ENCODE measurements at places on chromosomes 2 and 18. TPM values are rescaled to one million over a fixed set of nuclear protein-coding genes. Genes with fewer than 3 reads are reported as not detected.

DNA sequence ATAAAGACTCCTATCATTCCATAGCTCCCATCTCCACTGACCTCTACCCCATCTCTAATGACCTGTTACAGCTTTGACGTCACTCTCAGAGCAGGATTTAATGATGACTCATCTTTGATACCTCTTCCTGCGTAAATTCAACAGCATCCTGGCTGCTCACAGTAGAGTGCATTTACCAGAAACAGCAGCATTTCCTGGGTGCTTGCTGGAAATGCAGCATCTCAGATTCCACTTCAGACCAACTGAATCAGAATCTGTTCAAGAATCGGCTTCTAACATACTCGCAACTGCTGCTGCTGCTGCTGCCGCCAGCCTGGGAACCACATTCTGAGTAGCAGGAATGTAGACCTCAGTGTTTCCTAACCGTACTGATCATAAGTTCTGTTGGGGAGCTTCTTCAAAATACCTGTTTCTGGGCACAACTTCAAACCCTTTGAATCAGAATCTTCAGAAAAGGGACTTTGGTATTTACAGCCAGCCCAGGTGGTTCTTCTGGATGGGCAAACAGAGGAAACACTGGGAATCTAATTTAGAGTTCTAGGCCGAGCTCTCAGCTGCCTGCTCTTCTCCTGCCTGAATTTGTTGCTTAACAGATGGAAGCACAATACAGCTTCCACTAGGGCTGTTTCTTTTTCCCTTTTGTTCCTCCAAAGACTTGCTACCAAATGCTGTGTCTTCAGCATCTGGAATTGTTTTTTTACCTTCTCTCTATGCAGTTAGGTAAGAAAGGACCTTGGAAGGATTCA lies 241.4 kb downstream of the NCKAP5 start:
- H3K36me3 ChIP-seq = no peaks in the 10 kb centered on the region
- no peak for DNase-seq
- H3K4me1 ChIP-seq = no peaks in the 10 kb centered on the region
- H3K27ac ChIP-seq = no peak overlapping the region

- H3K36me3 ChIP-seq = no peaks in the 10 kb centered on the region
- no peak overlapping the region for H3K27ac ChIP-seq
- no peak overlapping the region for H3K4me3 ChIP-seq
- peaks cover 27% of the 10 kb centered on the region for H3K27me3 ChIP-seq
- no peak for DNase-seq
Measured at GRCh38 chr2:236955521-236956030, 130.1 kb upstream of the COPS8 start.

- H3K4me1 ChIP-seq = no peaks in the 10 kb centered on the region
- H3K4me3 ChIP-seq = no peak overlapping the region
- no peak for DNase-seq
Measured at GRCh38 chr2:221397187-221397586, 174.9 kb downstream of the EPHA4 start.

GRCh38 chr2:64404002-64404731 lies 49.8 kb upstream of the LGALSL start:
- no peaks in the 10 kb centered on the region for H3K27me3 ChIP-seq
- no peak overlapping the region for H3K27ac ChIP-seq
- no peak overlapping the region for H3K4me3 ChIP-seq
- peaks cover 17% of the 10 kb centered on the region for H3K4me1 ChIP-seq
- H3K36me3 ChIP-seq = no peaks in the 10 kb centered on the region
- DNase-seq = no peak

DNA sequence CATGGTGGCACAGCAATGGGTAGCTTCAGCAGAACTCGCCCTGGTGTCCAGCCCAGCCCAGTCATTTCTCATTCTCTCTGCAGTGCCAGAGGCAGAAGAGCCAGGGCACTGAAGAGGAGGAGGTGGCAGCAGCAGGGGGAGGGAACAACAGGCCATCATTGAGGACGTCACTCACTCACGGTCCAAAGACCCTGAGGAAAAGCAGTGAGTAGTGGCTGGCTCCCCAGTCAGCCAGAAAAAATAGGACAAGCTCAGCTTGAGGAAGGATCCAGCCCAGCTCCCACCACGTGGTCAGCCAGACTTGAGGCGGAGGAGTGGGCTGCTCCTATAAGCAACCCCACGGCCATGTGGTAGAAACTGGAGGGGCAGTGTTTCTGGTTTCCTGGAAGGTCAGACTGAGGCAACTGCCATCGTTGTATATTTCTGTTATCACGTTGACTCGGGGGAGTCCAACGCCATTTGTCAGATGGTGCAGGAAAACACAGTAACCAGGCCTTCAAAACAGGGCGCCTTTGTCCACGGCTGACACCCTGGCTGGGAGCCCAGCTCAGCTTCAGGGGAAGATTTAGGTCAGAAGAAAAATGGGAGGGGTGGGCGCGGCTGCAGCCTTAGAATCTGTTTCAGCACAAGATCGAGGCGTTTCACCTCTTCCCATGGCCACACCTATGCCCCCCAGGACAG lies 19.0 kb upstream of the TMEM247 start:
- no peaks in the 10 kb centered on the region for H3K36me3 ChIP-seq
- no peaks in the 10 kb centered on the region for H3K27me3 ChIP-seq
- H3K4me1 ChIP-seq = no peaks in the 10 kb centered on the region

DNA sequence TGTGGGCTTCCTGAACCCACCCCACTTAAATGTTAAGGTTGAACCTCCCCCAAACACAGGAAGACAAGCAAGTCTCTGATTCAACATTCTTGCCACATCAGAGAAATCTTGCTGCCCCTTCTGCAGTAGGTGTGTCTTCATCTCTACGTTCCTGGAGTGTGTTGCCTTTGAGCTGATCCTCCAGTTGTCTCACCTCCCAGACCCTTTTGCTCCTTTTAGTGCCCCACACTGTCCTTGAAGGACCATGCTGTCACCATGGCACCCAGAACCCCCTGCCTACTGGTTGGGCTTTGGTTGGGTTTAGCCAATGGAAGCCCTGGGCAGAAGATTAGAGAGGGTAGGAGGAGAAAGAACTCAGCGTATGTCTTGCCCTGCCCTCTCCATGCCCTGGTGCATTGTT lies 10.7 kb downstream of the CAB39 start:
- no peak overlapping the region for H3K27ac ChIP-seq
- no peak overlapping the region for H3K4me3 ChIP-seq
- DNase-seq = no peak
- H3K36me3 ChIP-seq = no peaks in the 10 kb centered on the region
- H3K27me3 ChIP-seq = no peaks in the 10 kb centered on the region

- H3K4me1 ChIP-seq = no peaks in the 10 kb centered on the region
- no peak overlapping the region for H3K27ac ChIP-seq
- no peak for DNase-seq
- H3K4me3 ChIP-seq = no peak overlapping the region
Measured at GRCh38 chr2:147500229-147500628, 344.6 kb upstream of the ACVR2A start.

- DNase-seq = no peak
- H3K27me3 ChIP-seq = no peaks in the 10 kb centered on the region
- H3K36me3 ChIP-seq = no peaks in the 10 kb centered on the region
- no peaks in the 10 kb centered on the region for H3K4me1 ChIP-seq
- no peak overlapping the region for H3K27ac ChIP-seq
- no peak overlapping the region for H3K4me3 ChIP-seq
Measured at GRCh38 chr2:1101982-1102590, 151.4 kb downstream of the SNTG2 start.

DNA sequence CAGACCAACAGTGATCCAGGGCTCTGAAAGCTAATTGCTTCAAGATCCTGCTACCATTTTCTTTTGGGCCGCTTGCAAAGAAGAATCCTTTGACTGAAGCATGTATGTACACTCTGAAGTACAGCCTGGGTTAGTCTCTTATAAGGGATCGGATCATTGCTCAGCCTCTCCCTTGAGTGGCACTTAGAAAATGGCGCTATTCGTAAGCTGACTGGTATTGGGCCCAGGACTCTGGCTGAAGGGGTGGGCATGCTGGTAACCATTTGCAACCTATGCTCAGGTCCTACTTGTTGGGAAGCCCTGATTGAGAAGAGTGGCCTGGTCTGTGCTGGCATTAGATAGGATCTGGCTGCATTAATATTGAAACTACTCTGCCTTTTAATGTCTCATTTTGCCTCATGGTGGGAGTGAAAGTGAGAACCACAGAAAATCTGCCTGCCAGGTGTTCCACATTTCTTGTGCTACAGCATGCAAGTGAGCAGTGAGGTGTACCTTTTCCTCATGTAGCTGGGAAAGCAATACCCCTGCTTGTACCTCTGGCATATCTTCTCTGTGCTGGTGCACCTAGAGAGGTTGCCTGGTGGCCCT lies 661 bp upstream of the MGAT5 start:
- DNase-seq = no peak
- no peak overlapping the region for H3K27ac ChIP-seq
- H3K4me3 ChIP-seq = no peak overlapping the region
- no peaks in the 10 kb centered on the region for H3K36me3 ChIP-seq
- H3K27me3 ChIP-seq = no peaks in the 10 kb centered on the region

- H3K27ac ChIP-seq = no peak overlapping the region
- H3K27me3 ChIP-seq = no peaks in the 10 kb centered on the region
- H3K4me1 ChIP-seq = no peaks in the 10 kb centered on the region
- no peaks in the 10 kb centered on the region for H3K36me3 ChIP-seq
- H3K4me3 ChIP-seq = no peak overlapping the region
Measured at GRCh38 chr18:68660354-68661183, 54.3 kb downstream of the TMX3 start.

- H3K4me3 ChIP-seq = no peak overlapping the region
- no peak overlapping the region for H3K27ac ChIP-seq
- H3K27me3 ChIP-seq = no peaks in the 10 kb centered on the region
- H3K36me3 ChIP-seq = no peaks in the 10 kb centered on the region
Measured at GRCh38 chr18:424668-425067, 75.8 kb downstream of the COLEC12 start.

- no peak for DNase-seq
- no peaks in the 10 kb centered on the region for H3K27me3 ChIP-seq
- no peak overlapping the region for H3K27ac ChIP-seq
Measured at GRCh38 chr18:69804776-69805501, 142.7 kb downstream of the CD226 start.

DNA sequence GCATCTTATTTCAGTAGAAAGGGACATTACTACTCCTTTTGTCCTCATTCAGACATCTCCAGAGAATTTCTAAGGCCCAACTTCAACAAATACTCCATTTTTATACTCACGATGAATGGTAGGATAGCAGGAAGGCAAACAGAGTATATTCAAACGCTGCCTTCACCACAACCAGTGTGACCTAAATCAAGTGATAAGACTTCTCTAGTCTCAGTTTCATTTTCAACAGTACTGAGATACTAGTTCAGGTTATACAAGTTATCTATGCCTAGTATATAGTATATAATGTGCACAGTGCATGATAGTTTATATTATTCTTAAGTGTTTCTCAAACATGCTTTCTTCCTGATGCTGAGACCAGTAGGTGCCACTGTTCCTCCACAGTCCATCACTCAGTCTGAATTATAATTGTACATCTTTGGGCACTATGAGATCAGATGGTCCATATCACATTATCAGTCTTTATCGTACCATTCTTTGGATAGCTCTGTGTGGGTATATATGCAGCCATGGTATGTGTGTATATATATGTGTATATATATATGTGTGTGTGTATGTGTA lies 66.3 kb upstream of the RPE start:
- H3K4me1 ChIP-seq = no peaks in the 10 kb centered on the region
- H3K4me3 ChIP-seq = no peak overlapping the region
- H3K27ac ChIP-seq = no peak overlapping the region
- DNase-seq = no peak
- no peaks in the 10 kb centered on the region for H3K27me3 ChIP-seq

DNA sequence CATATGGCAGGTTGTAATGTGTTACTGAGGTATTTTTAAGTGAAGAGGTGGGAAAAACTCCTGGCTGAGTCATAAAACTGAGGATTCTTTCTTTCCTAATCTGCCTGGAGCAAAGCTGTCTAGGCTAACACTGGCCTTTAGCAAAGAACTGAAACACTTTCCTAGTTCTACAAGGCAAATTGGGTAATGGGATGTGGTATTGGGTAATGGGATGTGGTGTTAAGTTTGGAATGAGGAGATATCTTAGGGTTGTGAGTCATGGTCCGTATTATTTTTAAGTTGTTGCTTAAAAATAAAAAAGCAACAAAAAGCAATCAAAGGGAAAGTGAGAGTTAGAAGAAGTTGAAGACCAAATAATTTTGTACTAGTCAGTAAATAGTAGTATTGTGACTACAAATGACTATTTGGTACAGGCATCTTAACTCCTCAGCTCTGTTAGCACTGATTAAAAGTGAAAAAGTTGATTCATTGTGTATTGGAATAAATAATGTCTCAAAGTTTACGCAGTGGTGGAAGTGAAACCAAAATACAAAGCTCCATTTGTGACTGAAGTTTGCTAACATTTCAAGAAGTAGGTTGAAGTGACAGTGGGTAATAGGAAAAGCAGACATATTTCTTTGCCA lies 216.8 kb downstream of the CAMKMT start:
- DNase-seq = no peak
- H3K4me3 ChIP-seq = no peak overlapping the region
- H3K36me3 ChIP-seq = no peaks in the 10 kb centered on the region
- no peaks in the 10 kb centered on the region for H3K4me1 ChIP-seq

DNA sequence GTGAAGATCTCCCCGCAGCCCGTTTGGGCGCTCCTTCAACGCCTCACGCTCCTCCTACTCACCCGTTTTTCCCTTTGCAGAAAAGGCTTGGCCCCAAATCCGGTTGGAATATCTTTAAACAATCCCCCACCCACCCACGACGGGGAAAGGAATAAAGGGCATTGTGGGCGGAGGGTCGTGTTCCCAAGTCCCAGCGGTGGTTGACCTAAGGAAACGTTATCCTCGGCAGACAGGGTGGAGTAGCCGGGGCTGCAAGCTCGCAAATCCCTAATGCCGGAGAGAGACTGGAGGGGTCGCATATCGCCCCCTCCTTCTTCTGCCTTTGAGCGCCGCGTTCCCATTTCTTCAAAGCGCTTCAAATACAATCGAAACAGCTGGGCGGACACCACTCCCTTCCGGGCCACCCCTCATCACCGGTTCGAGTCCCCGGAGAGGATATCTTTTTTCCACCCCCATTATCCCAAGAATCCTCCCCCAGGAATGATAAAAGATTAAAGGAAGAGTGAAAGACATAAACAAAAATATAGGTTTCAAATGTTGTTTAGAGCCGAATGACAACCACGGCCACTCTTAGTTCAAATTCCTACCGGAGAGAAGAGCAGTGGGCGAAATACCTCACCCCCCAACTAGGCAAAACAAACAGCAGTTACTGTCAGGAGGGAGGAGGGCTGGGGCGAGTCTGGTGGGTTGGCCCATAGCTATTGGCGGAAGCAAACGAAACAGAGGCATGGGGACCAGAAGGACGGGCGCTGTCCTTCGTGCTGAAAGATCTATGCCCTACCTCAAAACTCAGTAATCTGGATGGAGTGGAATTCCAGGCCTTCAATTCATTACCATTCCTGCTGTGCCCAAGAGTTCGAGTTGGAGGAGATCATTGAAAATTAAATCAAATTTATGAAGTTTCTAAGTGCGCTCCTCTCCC lies 2.8 kb upstream of the GAD1 start:
- H3K27me3 ChIP-seq = no peaks in the 10 kb centered on the region
- H3K27ac ChIP-seq = no peak overlapping the region
- no peak overlapping the region for H3K4me3 ChIP-seq
- no peaks in the 10 kb centered on the region for H3K36me3 ChIP-seq
- no peak for DNase-seq

- peaks cover 3% of the 10 kb centered on the region for H3K36me3 ChIP-seq
- H3K27ac ChIP-seq = peak overlapping the region; percentile 96
- DNase-seq = no peak
- peak overlapping the region; percentile 94 for H3K4me3 ChIP-seq
Measured at GRCh38 chr2:84906108-84906899, 848 bp downstream of the TMSB10 start.

- H3K36me3 ChIP-seq = no peaks in the 10 kb centered on the region
- DNase-seq = no peak
- no peak overlapping the region for H3K4me3 ChIP-seq
- H3K4me1 ChIP-seq = no peaks in the 10 kb centered on the region
Measured at GRCh38 chr2:42368817-42369531, 8.0 kb upstream of the COX7A2L start.

The PDE1A gene
- 0.12 TPM for total RNA-seq

The NGEF gene
- total RNA-seq = 12.6 TPM

The COLEC12 gene
- not detected for total RNA-seq

The CCDC68 gene
- 6.6 TPM for total RNA-seq

All from HCT116 (cell line).